ENCODE measurements at places on chromosomes 4 and X.
A peak's percentile ranks its signal among the peaks of the same experiment; 100 is the strongest.

GRCh38 chr4:123495530-123495929 lies 98.9 kb downstream of the SPRY1 start:
- DNase-seq: no peak

- no peak for DNase-seq
Observed at GRCh38 chr4:168655182-168655581, 158.3 kb downstream of the PALLD start.

DNA sequence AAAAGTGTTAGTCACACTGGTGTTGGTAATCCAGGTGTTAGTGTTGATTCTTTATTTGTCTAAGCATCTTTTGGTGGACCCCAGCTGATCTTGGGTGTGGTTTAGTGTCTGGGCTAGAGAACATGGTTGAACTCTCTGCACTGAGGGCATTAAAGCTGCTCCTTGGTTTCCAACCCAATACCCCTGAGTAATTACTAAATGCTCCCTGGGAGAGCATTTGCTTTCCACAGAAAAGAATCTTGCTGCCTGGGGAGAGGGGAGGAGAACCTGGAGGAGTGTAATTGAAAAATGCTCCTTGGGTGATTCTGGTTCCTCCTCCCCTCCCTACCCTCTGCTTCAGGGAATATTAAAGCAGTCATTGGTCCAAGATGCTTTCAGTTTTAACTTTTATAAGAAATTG lies 3.1 kb downstream of the GUCY1B1 start:
- DNase-seq: no peak

DNA sequence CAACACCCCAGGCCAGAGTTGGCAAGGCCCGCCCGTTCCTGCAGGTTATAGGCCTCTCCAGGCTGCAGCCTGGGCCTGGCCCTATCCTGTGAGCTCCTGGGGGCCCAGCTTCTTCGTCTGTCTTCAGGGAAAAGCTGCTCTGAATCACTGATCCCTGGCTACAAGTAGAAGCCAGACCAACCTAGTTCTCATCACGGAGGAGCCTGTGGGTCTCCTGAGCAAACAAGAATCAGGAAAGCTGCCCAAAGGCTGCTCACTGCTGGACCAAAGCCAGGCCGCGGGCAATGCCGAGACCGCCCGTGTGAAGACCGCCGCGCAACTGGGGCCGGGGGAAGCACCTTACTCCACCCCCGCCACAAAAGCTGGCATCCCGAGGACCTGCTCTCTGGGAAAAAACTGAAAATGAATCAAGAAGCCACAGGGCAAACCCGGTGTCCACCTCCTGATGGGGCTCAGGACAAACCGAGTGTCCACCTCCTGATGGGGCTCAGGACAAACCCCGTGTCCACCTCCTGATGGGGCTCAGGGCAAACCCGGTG lies 12.8 kb downstream of the CTBP1 start:
- DNase-seq: no peak

- peak; percentile 54 for DNase-seq
Observed at GRCh38 chr4:121785479-121785878, 15.6 kb upstream of the EXOSC9 start.

- peak; percentile 39 for DNase-seq
Observed at GRCh38 chr4:170008371-170008770, 17.8 kb downstream of the MFAP3L start.

GRCh38 chr4:37615059-37615719 lies 71.0 kb downstream of the RELL1 start:
- DNase-seq: no peak

- DNase-seq: no peak
Observed at GRCh38 chr4:185541251-185541727, 6.0 kb upstream of the PDLIM3 start.

DNA sequence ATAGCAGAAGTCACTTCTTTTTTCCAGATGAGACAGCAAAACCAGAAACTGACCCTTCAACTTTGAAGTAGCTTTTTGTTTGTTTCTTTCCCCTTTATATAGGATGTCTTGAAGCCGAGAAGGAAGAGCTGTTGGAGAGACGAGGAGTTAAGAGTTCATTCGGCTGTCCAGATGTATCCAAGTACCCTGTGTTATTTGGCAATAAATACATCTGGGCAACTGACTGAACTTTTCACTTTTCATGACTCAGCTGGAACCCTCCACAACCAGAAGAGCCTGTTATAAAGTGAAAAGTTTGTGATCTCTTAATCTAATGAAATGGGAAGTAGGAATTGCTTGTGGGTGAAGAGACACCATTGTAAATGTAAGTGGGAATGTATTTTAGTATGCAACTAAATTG lies 131.2 kb downstream of the HTR2C start:
- DNase-seq: no peak

DNA sequence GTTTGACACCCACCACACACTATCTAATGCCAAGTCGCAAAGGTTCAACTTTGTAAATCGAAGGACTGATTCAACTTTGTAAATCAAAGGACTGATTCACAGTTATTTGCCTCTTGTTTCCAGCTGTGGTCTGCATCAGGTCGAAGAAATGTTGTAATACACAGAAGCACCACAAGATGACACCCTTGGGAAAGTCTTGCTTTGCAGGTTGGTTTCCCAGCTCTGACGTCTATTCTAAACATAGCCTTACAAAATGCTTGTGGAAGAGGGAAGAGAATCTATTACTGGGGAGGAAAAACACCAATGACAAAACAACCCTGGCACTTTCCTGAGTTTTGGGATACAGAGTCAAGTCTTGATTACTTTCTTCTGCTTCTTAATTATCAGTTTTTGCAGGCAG lies 35.3 kb downstream of the SUPT20HL1 start:
- DNase-seq: peak; percentile 67

DNA sequence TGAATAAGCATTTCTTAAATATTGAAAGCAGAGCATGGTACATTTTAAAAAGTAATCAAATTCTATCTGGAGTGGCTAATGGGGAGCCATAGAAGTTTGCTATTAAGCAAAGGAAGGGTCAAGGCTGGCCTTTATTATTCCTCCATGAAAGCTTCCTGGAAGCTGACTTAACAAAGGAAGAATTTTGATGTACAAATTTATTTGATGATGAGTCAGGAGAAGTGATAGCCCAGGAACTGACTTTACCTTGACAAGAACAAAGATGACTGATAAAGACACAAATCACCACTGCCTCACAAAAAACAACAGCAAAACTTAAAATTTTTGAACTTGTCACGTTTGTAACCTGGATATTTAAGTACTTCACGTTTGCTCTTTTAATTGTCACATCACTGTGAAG lies 872.1 kb downstream of the PCDH7 start:
- no peak for DNase-seq

DNA sequence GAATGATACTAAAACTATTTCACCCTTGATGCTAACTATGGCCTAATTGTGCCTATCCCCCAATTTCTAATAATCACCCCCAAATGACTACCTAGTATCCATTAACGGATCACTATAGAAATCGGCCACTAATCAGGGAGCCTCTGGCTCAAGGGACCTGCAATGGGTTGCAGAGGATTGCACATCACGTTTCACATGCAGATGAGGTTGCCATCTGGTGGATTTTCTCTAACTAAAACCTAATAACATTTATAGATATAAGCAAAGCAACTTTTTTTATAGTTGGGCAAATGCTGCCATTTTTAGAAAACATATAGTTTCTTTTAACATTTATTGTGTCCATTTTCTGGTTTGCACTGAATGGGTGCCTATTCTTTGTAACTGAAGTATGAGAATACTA lies 28.3 kb upstream of the ALG13 start:
- no peak for DNase-seq

GRCh38 chr4:112173593-112174558 lies 28.6 kb downstream of the FAM241A start:
- peak; percentile 13 for DNase-seq

DNA sequence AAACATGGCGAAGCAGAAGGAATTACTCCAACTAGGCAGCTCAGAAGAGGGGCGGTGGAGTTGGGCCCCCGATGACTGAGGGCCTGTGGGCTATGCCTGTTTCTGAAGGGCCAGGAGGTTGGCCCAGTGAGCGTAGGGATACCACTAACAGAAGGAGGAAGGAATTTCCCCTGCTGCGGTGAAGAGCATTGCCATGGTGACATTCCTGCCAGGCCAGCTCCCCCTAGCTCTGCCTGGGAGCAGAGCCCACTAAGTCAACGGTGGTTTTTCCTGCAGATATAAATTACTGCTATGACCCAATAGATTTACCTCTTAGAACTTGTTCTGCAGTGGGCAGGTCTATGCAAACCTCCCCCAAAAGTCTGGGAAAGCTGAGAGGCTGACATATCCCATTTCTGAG lies 28.9 kb upstream of the HMX1 start:
- no peak for DNase-seq

DNA sequence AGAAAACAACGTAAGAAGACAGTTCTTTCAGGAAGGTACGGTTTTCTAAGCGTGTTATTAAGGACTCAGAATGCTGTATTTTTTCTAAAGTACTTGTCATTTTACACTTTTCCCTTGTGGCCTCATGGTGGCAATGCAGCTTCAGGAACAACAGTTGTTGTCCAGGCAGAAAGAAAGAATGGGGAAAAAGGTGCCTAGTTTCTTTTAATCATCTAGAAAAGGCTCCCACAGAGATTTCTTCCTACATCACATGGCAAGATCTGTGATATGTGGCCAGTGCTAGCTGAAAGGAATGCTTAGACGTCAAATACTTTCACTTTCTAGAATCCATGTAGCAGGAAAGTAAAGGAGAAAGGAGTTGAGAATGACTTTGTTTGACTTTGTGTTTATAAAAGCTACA lies 49.0 kb upstream of the TRAM1L1 start:
- peak; percentile 72 for DNase-seq

GRCh38 chr4:29276150-29276549 lies 1444.0 kb upstream of the PCDH7 start:
- DNase-seq: no peak

GRCh38 chr4:156322592-156322991 lies 368.9 kb upstream of the CTSO start:
- peak; percentile 87 for DNase-seq

- no peak for DNase-seq
Observed at GRCh38 chrX:89033723-89034122, 286.7 kb downstream of the CPXCR1 start.

DNA sequence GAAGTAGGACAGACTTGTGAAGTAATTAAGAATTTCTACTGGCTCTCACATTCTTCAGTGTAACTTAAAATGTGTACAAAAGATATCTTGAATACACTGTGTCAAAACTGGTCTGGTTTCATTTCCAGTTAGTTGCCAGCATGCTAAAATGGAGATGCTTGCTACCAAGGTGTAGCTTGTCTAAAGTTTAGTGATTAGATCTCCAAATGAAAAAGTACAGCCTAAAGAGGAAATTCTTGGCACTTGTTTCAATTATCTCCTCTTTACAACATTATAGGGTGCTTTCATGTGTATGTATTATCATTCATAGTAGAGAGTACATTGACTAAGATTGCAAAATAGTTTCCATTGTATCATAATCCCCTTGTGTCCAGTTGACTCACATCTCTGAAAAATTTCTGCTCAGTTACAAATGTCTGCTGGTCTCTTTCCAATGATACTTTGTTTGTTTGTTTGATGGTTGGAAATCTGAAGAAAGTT lies 97.3 kb upstream of the SPRY1 start:
- peak; percentile 77 for DNase-seq

DNA sequence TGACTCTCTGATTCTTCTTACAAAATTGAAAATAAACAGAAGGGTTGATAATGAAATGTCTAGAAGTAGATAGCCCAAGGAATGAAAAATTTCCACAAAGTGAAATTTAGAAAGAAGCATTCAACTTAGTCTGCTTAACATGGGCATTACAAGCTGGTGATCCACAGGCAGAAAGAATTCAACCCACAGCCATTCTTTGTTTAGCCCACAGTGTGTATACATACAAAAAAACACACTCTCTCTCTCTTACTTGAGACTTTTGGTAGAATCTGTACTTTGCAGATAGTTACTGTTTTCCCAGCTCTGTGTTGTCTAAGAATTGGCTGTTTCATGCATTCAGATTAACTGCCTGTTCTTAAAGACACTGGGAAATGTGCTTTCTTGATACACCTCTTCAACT lies 159.8 kb downstream of the SLC4A4 start:
- no peak for DNase-seq

DNA sequence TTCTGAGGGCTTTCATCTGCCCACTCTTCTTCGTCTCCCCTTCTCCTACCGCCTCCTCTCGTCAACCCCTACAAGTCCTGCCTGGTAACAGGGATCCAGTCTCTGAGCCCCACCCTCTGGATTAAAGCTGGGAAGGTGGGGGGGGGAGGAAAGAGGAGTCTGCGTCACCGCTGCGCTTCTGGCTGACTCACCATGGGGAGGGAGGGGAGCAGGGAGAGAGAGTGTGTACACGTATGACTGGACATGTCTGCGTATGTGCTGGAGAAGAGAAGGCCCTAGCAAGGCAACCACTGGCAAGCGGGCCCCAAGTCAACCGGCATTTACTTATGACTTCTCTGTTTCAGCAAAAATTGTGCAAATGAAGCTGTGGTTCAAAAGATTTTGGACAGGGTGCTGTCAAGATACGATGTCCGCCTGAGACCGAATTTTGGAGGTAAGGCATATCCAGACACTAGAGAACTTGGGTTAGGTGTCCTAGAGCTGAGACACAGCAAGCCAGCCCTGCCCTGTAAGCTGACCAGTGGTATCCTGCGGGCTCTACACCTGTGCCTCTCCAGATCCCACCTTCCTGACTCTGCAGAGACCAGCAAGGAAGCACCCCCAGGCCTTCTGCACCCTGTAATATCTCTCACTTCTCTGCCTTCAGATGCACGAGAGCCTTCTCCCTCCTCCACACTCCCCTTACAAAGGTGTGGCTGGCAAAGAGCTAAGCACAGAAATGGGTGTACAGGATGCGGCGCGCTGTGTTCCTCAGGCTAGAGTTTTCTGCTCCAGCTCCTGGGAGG lies 2.5 kb downstream of the GABRQ start:
- DNase-seq: peak; percentile 33

- DNase-seq: no peak
Observed at GRCh38 chrX:69616457-69617203, 717 bp downstream of the EDA start.

- peak; percentile 20 for DNase-seq
Observed at GRCh38 chr4:77104791-77105540, 29.2 kb upstream of the CCNI start.

DNA sequence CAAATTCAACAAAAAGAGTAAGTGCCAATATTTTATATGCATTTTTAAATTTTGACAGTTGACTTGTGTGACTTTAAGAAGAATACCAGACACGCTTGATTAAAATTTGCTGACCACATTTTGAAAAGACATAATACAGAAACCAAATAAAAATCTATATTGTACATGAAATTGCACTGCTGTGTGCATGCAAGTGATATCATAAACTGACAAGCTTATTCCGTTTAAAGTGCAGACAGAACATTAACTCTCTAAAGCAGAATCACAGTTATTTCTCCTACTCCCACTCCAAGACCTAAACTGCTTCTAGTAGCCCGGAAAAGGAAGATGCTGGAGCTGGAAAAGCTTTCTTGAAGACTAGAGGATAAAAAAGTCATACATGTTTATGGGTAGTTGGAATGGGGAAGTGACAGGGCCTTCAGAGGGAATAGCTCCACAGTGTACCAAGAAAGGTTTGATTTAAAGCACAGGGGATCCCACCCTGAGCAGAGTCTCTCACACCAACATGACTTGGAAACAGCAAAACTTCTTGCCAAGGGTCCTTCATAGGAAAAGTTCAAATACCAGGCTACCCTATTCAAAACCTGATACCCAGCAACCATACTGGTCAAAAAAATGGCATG lies 34.1 kb upstream of the NAF1 start:
- DNase-seq: no peak

GRCh38 chr4:123265443-123265842 lies 131.2 kb upstream of the SPRY1 start:
- DNase-seq: no peak
